ENCODE measurements at places on chromosomes 3 and 15.

DNA sequence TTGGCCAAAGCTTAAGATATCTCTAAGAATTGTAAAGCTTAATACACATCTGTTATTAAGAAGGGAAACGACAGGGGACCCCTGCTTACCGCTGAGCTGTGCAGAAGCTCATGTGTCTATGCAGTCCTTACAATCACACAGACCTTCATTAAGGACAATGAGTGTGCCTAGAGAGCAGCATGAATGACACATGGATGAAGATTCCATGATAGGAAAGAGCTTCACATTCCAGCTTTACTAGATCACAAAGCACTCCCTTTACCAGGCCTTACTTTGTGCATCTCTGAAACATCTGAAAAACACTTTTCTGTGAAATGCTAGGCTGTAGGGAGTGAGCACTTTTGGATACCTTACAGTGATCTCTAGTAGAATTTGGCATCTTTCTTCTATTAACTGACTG lies 32.0 kb downstream of the RNF168 start:
- no peak for DNase-seq

DNA sequence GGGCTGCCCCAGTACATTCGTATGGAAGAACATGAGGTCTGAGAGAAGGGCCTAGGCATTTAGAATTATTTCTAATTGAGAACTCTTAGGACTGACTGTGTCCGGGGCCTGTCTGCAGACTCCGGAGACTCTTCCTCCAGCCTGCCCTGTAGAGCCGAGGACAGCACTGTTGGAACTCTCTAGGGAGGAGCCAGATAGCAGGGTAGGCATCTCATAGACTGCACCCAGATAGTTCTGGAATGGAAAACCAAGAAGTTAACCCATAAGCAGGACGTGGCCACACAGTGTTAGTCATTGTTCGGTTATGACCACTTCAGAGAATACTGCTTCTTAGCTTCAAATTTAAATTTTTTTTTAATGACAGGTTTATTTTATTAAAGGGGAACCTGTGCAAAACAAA lies 59.5 kb downstream of the SNRK start:
- DNase-seq: peak; percentile 34

DNA sequence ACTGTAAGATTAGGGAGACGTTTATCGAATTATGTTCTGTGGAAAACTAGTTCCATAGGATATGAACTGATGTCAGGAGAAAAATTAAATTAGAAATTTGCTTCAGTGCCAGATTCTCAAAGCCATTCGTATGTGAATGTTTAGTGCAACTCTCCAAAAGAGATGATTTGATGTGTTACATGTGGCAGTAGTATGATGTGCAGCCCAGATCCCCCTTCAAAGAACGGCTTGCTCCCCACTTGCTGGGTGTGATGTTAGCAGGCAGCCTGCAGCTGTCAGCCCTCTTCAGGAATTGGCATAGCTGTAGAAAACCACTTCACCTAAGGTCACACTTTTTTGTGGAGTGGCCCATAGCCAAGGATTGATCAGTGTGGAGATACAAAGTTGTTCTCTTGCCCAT lies 127.0 kb upstream of the CCDC54 start:
- DNase-seq: no peak

- no peak for DNase-seq
Observed at GRCh38 chr3:183341545-183342288, 86.7 kb downstream of the MCF2L2 start.

DNA sequence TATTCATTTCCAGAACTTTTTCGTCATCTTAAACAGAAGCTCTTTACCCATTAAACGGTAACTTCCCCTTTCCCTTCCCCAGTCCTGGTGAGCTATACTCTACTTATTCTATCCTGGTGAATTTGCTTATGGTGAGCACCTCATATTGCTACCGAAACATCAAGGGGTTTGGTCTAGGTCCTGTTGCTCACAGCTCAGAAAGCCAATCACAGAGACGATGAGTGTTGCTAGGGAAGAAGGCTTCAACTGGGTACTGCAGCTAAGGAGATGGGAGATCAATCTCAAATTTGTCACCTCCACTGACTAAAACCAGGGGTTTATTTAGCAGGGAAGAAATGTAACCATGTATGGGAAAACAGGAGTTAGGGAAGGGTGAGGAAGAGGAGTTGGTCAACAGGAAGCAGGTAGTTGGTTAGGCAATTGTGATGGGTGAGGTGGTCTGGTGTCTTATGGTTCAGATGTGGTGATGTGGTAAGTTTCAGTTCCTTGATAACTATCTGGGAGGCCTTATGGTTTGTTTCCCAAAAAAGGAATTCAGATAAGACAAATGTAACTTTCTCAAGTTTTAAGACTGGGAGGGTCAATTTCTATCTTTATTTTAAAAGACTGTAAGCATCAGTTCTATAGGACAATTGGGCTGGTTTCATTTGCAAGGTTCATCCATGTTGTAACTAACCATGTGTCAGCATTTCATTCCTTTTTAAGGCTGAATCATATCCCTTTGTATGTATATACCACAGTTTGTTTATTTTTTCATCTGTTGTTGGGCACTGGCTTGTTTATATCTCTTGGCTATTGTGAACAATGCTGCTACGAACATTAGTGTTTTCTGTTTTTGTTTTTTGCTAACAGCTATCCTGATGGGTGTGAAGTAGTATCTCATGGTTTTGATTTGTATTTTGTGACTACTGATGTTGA lies 24.3 kb downstream of the ARHGAP11B start:
- no peak for DNase-seq

DNA sequence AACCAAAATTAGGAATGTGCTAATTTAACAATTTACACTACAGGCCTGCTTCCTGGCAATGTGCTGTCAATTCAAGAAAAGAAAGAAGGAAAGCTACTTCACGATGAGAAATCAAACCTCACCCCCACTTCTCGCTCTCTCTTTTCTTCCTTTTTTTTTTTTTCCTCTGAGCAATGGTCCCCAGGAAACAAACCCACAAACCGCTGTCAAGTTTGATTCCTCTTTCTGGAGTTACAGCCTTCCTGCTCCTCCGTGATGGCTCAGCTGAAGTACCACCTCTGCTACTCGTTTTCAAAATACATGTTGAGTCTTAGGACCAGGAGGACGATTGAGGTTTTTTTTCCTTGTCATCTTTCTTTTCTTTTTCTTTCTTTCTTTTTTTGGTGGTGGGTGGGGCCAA lies 3.4 kb upstream of the TRIM71 start:
- DNase-seq: no peak

- no peak for DNase-seq
Observed at GRCh38 chr3:41244620-41245336, 45.5 kb downstream of the CTNNB1 start.

DNA sequence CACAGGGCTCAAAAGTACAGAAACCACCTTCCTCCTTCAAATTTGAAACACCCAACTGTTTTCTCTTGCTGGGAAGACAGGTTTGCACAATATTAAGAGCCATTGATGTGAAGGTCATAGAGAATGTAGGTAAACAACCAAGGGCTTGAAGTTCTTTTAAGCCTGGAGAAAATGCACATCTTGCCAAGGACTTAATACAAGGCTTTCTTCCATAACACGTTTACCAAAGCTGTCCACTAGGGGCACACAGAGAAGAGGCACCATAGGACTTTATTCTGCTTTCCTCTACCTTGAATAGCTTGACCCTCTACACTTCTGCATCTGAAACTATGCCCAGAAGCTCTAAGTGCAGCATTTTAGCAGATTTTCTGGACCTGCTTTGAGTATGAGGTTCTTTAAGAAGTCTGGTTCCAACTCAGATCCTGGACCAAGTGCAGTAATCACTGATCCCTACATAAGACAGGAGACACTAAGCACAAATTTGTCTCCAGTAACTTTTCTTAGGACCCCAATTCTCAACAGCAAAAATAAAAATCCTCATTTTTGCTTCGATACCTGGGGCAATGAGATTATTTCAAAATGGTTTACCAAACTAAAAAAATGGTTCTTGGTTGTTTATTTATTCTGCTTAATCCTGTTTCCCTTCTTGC lies 138.0 kb downstream of the FBN1 start:
- no peak for DNase-seq

GRCh38 chr3:124809039-124809438 lies 78.1 kb downstream of the ITGB5 start:
- DNase-seq: no peak
